Fibroblast of villous mesenchyme (primary cell): ENCODE measurements at places on chromosomes 16 and 17. TPM values are rescaled to one million over a fixed set of nuclear protein-coding genes. Genes with fewer than 3 reads are reported as not detected.
A peak's percentile ranks its signal among the peaks of the same experiment; 100 is the strongest.

DNA sequence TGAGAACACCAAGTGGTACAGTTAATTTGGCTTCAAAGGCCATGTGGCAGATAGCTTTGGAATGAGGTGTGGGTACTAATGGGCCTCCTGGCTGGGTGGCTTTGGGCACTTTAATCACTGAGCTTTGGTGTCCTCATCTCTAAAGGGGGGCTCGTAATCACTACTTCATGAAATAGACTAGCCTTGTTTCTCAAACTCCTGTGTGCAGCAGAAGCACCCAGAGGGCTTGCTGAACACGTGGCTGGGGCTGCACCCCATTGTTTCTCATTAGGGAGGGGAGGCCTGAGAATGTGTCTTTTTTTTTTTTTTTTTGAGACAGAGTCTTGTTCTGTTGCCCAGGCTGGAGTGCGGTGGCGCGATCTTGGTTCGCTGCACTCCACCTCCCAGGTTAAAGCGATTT lies 5.8 kb downstream of the EPN2 start:
- DNase-seq, result no peak

GRCh38 chr17:31293581-31293980 lies 3.5 kb downstream of the OMG start:
- DNase-seq, result no peak

DNA sequence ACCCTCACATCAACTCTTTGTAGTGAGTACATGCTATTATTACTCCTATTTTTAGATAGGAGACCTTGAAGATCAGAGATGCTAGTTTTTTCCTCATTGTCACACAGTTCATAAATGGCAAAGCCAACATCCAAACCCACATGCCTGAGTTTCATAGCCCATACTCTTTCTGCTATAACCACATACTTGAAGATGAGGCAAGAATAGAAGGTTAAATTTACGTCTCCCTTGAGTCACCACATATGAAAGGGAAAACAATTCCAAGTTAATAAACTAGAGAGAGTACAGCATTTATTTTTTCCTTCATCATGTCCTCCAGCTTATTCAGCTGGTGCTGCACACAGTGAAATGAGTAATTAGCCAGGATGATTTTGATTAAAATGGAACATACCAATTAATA lies 23.7 kb downstream of the NUDT7 start:
- DNase-seq, result peak; percentile 56

DNA sequence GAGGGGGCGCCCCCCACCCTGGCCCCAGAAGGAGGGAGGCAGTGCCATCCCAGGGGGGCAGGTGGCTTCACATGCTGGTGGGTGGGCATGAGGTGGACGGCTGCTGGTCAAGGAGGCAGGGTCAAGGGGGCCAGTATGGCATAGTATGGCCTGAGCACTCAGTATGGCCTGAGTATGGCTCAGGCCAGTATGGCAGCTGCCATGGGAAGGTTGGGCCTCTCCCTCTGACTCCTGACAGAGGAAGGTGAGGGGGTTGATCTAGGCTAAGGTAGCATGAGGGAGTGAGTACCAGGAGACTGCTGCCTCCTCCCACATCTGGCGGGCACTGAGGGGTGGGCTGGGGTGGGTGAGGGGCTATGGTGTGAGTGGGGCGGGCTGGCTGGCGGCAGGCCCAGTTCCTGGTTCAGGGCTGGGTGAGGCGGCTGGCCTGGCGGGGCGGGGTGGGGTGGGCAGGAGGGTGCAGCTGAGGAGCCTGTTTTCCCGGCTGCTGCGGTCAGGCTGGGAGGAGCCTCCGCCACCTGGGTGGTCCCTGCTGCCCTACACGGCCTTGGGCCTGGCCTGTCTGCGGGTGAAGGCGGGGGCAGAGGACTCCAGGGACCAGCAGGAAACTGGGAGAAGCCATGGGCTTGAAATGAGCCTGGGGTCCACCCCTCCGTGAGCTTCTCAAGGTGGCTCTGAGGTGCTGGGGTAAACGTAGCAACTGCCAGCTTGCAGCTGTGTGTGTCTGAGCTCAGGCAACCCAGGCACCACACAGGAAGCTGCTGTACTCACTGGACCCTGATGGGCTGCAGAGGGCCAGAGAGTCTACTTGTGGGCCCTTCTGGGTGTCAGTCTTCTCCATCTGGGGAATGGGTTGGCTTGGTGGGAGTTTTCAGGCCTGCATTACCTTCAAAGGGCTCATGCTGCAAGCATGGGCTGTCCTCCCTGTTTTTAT lies 57.0 kb downstream of the RAI1 start:
- peak; percentile 81 for DNase-seq

The STAT5A gene
- total RNA-seq, result 13.8 and 16.1 TPM in 2 replicates

The C17orf78 gene
- not detected in 2 replicates for total RNA-seq

The ST6GALNAC2 gene
- total RNA-seq, result 0.86 and 1.9 TPM in 2 replicates

The CD300E gene
- total RNA-seq, result not detected in 2 replicates

The OTOP3 gene
- not detected in 2 replicates for total RNA-seq
